MV-4-11 (cell line): ENCODE measurements at places on chromosomes 6 and 20.

DNA sequence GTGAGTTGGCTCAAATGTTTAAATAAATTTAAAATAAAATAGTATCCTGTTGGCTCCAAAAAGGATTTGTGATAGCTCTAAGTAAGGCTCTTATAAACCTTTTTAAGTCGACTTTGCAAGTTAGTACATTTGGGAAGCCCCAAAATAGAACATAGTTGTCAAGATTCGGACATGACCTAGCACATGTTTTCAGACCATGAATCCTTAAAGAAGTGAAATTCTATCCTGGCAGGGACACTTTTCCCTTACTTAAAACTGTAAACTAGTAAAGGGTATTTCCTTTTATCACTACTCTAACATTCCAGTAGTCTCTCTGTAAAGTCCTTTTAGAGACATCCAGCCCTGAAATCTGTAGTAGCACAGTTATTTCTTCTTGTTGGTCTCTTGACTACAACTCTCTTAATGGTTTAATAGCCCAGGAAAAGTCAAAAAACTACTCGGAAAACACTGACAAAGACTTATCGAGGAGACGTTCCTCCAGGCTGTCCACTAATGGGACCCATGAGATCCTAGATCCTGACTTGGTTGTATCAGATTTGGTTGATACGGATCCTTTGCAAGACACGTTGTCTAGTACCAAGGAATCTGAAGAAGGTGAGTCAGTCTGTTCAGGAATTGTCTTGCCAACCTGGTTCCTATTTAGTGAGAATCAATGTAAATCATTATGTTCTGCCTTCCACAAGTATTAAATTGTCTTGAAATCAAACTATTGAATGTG is 83.6 kb downstream of the SCAND1 start:
- DNase-seq, result no peak

GRCh38 chr6:138063726-138064125 is 43.5 kb downstream of the PERP start:
- DNase-seq, result no peak

DNA sequence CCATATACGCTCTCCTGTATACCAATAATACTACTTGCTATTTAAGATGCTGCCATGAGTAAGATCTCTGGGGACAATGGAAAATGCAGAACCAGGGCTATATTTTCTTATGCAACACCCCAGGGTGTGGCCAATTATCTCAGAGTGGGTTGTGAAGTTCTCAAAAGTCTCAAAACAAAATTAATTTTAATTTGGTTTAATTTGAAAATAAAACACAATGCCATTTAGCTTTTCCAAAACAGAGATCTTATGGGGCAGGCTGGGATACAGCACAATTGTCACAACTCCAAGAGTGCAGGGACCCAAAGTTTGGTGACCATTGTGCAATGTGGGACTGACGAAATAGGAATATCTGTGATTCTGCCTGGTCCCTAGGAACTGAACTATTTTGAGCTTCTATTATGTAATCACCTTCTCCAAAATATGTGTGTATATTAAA is 43.1 kb downstream of the MBOAT1 start:
- peak; percentile 92 for DNase-seq

DNA sequence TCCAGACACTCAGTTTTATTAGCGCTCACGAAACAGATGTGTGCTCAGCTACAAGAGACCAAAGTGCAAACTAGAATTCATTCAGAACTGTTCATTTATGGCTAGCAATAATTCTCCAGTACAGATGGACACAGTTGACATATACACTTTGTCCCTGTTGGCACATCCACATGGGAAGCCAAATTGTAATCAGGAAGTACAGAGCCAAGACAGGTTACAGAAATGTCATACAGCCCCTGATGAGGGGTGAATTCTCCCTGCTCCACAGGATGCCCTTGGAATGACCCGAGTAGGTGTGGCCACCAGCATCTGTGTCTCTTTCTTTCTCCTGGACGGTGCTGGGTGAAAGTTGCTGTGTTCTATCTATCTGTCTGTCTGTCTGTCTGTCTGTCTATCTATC is 7.6 kb downstream of the DHX35 start:
- DNase-seq, result no peak
